HEK293T (cell line): ENCODE measurements at places on chromosomes 6 and 20.

DNA sequence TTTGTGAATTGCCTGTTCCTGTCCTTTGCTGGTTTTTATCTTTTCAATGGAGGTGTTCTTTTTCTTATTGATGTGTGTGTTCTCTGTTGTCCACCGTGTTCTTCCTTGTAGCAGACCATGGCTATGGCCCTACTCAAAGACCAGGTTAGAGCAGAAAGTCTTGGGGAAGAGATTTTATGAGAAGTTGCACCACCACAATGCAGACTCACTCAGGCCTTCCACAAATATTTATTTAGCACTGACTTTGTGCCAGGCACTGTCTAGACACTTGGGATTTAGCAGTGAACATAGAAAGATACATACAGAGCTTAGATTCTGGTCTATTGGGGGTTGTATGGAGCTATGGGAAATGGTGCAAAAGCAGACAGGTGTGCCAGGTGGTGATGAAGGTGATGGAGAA lies 98.8 kb downstream of the DTD1 start:
- no peak for DNase-seq

DNA sequence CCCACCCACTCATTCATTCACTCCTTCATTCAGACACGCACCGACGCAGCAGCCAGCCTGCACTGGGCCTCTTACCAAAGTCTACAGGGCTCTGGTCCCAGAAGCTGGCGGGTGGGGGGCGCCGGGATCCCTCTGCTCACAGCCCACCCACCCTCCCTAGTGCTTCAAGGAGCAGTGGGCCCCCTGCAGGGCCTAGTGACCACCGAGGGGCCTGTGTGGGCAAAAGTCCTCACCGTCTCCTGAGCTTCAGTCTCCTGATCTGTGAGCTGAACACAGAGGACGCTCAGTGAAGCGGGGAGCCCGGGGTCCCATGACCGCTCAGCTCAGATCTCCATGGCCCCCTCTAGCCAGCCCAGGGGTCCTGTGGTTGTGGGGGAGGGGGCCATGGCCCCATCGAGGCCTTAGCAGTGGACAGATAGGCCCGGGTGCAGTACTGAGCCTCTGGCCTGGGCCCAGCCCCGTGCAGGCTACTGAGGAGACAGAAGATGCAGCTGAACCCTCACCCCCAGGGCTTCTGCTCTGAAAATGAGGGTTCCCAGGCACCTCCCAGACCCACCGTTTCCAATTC lies 33.4 kb upstream of the MRGBP start:
- DNase-seq, result no peak

DNA sequence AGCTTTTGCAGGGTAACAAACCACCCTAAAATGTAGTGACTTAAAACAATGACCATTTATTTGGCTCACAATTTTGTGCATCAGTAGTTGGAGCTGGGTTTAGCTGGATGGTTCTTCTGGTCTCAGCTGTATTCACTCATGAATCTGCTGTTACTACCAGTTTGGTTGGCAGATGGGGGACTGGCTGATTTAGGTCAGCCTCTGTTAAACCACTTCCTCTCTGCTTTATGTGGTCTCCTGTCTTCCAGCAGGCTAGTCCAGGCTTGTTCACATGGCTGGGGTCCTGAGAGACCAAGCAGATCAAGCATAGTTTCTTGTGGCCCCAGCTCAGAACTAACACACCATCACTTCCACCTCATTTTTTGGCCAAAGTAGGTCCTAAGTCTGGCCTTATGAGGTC lies 67.2 kb upstream of the LAMP5 start:
- no peak for DNase-seq

- DNase-seq, result peak; percentile 13
These were observed 215.4 kb upstream of the DEFB112 start for GRCh38 chr6:50264995-50265571.

DNA sequence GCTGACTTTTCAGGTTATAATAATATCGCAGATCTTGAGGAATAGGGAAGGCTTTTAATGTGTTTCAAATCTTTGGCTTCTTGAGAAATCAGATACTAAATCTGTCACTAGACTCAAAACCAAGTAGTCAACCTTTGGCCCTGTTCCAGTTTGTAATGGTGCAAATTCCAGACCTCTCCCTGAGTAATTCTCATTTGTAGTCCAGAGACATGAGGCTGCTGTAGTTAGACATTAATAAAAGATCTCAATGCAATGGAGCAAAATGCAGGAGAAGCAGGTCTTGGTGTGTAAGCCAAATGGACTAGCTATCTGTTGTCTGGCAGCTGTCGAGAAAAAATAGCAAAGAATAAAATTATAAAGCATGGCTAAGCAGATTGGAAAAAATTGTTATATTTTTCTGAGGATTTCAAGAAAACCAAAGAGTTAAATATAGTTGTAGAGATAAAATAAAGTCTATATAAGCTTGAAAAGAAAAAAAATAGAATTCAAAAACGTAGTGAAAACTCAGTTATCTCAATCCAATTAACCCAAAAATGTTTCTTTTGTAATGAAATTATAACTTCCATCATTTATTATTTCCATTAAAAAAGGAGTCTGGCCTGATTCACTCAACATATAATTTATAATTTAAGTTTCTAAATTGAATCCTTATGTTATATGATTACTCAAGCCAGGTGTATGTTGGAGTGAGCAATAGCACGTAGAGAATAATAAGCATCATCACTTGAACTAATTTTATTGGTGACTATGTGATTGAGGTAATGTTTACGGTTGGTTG lies 161.5 kb upstream of the ADGRB3 start:
- peak; percentile 6 for DNase-seq
